PC-3 (cell line): ENCODE measurements at places on chromosomes 7 and 10. TPM values are rescaled to one million over a fixed set of nuclear protein-coding genes. Genes with fewer than 3 reads are reported as not detected.
A peak's percentile ranks its signal among the peaks of the same experiment; 100 is the strongest.

- DNase-seq: no peak
Observed at GRCh38 chr10:132618158-132618919, 80.8 kb downstream of the INPP5A start.

Gene PNPLA8
- total RNA-seq: 14.6 and 19.5 TPM in 2 replicates

GRCh38 chr10:116382290-116382689 lies 45.4 kb upstream of the PNLIPRP3 start:
- DNase-seq: no peak

Gene FGFBP3
- 0.69 and 1.2 TPM in 2 replicates for total RNA-seq

Gene HOXA2
- total RNA-seq: 0.07 and 1.8 TPM in 2 replicates

- DNase-seq: peak; percentile 83
Observed at GRCh38 chr7:115634633-115635032, 395.9 kb downstream of the TFEC start.

Gene PDE1C
- total RNA-seq: 14.1 and 14.4 TPM in 2 replicates

Gene STAG3
- total RNA-seq: 0.07 and 1.2 TPM in 2 replicates

- DNase-seq: no peak
Observed at GRCh38 chr10:101709359-101710058, 14.5 kb upstream of the FBXW4 start.

Gene SEMA3C
- 27.4 and 28.0 TPM in 2 replicates for total RNA-seq

GRCh38 chr10:7260412-7260900 lies 150.4 kb downstream of the SFMBT2 start:
- DNase-seq: peak; percentile 78

GRCh38 chr7:26280097-26280496 lies 11.6 kb upstream of the SNX10 start:
- no peak for DNase-seq

DNA sequence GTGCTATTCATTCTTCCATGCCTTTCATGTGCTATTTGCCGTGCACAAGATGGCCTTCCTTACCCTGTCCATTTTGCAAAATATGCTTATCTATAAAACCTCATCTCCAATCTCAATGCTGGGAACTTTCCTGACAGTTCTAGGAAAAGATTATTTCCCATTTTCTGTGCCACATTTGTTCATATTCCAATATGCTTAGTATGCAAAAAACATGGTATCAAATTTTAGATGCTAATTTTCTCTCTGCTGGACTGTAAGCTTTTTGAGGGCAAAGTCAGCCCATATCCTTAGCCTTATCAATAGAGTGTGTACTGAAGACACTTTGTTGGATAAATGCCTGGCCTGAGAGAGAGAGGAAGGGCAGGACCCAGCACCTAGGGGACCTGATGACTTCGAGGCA lies 39.4 kb downstream of the MGAM2 start:
- DNase-seq: no peak

GRCh38 chr7:89401099-89401498 lies 605.6 kb upstream of the TEX47 start:
- DNase-seq: no peak

- peak; percentile 78 for DNase-seq
Observed at GRCh38 chr7:98733036-98733435, 116.0 kb downstream of the NPTX2 start.

- peak; percentile 99 for DNase-seq
Observed at GRCh38 chr10:52387744-52388143, 73.7 kb downstream of the DKK1 start.

Gene PTPRN2
- 3.2 and 3.6 TPM in 2 replicates for total RNA-seq

DNA sequence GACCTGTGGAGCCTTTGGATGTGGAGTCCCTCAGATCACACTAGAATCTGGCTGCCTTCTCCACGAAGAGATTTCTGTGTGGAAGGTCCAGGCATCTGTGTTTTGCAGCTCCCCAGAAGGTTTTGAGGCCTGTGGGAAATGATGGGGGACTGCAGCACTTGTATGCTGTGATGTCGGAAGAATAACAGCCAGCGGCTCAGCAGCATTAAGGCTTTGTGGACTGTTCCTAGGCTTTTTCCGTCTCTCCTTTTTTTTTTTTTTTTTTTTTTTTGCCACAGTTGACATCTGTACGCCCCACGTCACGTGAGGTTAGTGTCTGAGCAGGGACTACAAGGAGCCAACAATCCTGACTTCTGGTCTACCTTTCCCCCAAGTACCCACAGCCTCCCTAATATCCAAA lies 181.3 kb downstream of the PFKFB3 start:
- no peak for DNase-seq

DNA sequence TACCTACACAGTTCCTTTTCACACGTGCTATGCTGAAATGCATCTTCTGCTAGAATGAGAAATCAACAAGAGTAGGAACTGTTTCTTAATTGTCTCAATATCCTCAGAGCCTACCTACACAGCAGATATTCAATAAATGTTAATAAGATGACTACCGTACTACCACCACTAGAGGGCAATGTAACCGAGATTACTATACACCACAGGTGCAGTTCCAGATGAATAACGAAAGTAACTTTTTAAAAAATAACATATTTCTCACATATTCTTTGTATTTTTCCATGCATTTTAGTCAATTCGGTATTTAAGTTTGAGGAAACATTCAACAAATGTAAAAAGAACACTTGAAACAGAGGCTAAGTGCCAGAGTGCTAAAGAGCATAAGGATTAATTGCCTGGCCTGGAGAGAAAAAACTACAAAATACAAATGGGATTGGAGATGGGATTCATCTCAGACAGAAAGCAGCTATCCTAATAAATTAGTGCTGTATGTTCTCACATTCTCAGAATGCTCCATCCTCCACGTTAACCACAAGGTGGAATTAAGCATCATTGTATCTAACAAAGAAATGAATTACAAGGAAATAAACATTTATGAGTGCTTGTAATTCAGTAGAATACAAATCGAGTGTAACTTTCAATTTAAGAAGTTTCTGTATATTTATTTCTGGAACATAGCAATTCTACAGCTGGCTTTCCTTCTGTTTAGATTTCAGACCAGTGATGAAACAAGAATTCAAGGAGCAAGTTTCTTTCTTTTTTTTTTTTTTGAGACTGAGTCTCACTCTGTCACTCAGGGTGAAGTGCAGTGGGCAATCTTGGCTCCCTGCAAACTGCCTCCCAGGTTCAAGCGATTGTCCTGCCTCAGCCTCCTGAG lies 20.3 kb upstream of the HECTD2 start:
- peak; percentile 71 for DNase-seq

Gene CTAGE6
- not detected in 2 replicates for total RNA-seq

- DNase-seq: no peak
Observed at GRCh38 chr7:14309432-14309831, 320.0 kb upstream of the ETV1 start.

GRCh38 chr7:143900230-143900766 lies 1.7 kb downstream of the TCAF1 start:
- DNase-seq: peak; percentile 21

Gene SPDYE6
- total RNA-seq: not detected in 2 replicates

Gene TMEM225B
- not detected in 2 replicates for total RNA-seq

DNA sequence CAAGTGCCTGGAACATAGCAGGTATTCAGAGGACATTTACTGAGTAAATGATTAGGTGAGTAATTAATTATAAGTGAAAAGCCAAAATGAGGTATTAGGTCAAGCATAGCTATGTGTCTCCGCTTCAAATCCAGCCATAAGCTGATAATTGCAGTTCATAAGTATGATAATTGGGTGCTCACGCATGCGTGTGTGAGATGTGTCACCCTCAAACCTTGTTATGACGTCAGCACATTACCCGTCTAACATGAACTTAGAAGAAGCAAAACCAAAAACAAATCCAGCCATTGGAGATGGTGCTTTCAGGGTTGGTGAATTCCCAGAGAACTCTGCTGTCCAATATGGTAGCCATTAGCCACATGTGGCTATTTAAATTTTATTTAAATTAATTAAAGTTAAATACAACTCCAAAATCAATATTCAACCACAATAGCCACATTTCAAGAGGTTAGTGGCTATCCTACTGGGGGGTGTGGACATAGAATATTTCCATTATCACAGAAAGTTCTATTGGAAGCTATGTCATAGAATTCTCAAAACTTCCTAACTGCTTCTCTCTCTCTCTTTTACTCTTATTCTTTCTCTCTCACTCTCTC lies at the start of gene CPA5:
Gene CPA5 (plus strand): TSS at position 546 of the 596 bp plus-strand sequence. CDS start 1,670 bp downstream, outside the sequence.
- no peak for DNase-seq

Gene CALCR
- not detected in 2 replicates for total RNA-seq

Gene KCTD7
- 5.5 and 7.4 TPM in 2 replicates for total RNA-seq

DNA sequence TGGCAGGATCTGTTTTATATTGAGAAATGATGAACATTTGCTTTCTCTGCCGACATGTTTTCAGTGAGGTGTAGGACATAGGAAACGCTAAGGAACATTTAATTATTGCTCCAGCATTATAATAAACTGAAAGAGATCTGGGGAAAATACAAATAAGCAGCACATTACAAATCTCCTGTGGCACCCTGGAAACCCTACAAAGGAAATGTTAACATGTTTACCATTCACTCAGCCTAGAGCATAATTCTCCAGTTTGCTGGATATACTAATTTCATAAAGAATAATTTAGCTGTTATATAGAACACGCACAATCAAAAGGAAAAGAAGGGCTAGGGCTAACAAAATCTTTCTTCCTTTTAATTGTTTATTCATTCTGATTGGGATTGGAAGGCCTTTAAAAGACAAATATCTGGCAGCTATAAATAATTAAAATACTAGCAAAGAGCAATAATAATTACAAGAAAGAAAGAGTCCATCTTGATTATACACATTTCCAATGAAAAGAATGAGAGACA lies 299.4 kb downstream of the CRPPA start:
- DNase-seq: no peak

DNA sequence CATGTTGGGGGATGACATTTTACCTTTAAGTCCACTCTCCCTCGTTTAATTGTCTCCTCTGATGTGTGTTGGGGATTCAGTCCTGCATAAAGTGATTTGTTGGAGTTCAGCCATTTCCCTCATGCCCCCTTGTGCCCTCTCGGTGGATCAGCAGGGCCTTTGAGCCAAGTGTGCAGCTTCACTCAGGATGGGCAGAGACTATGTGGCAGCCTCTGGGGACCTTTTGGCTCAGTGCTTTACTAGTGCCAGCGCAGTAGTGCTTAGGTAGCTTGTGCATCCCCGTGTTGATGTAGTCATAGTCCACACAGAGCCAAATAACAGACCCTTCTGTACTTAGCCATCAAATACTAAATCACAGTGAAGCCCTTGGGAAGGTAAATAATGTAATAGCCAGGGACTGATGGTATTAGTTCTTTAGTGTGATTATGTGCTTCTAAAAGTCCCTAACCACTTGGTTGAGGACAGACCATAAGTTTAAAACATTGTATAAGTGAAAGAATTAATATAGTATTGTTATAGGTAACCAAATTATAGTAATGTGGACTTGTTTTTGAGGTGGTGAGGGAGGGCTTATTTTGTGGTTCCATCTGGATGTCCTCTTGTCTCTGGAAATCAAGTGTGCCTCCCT lies 11.4 kb downstream of the BUB3 start:
- no peak for DNase-seq

Gene TACC2
- total RNA-seq: 27.9 and 31.7 TPM in 2 replicates
